MG63 (cell line): ENCODE measurements at places on chromosomes 2 and 18. TPM values are rescaled to one million over a fixed set of nuclear protein-coding genes. Genes with fewer than 3 reads are reported as not detected.

Gene ANKRD29
- total RNA-seq, result 10.3 and 12.3 TPM in 2 replicates

Gene HRH4
- total RNA-seq, result 0.16 TPM in 1 of 2 replicates, not detected in the other

Gene GKN1
- not detected in 2 replicates for total RNA-seq

Gene C2orf92
- not detected in 2 replicates for total RNA-seq

Gene PROKR1
- total RNA-seq, result not detected in 2 replicates

Gene SETBP1
- not detected in 2 replicates for total RNA-seq

Gene MYCN
- not detected in 2 replicates for total RNA-seq

Gene EVA1A
- 47.2 and 48.6 TPM in 2 replicates for total RNA-seq

Gene TBR1
- not detected in 2 replicates for total RNA-seq

Gene PRSS56
- total RNA-seq, result not detected in 2 replicates

Gene SERPINB10
- total RNA-seq, result not detected in 2 replicates

Gene CD226
- total RNA-seq, result 0.07 and 0.10 TPM in 2 replicates

Gene PSME4
- 17.9 and 24.2 TPM in 2 replicates for total RNA-seq
